Sigmoid colon (tissue), 7 donors: ENCODE measurements at places on chromosomes 5 and 9. TPM values are rescaled to one million over a fixed set of nuclear protein-coding genes. Genes with fewer than 3 reads are reported as not detected.

PPP1R2B gene
- 0.03 TPM for polyA plus RNA-seq

LAMC3 gene
- 0.46 TPM for polyA plus RNA-seq

CCL28 gene
- polyA plus RNA-seq, result 18.3 TPM

PLPP7 gene
- 0.46 TPM for polyA plus RNA-seq
